Liver (tissue), 10 donors: ENCODE measurements at places on chromosomes 2 and 18. TPM values are rescaled to one million over a fixed set of nuclear protein-coding genes. Genes with fewer than 3 reads are reported as not detected.
A peak's percentile ranks its signal among the peaks of the same experiment; 100 is the strongest.

DNA sequence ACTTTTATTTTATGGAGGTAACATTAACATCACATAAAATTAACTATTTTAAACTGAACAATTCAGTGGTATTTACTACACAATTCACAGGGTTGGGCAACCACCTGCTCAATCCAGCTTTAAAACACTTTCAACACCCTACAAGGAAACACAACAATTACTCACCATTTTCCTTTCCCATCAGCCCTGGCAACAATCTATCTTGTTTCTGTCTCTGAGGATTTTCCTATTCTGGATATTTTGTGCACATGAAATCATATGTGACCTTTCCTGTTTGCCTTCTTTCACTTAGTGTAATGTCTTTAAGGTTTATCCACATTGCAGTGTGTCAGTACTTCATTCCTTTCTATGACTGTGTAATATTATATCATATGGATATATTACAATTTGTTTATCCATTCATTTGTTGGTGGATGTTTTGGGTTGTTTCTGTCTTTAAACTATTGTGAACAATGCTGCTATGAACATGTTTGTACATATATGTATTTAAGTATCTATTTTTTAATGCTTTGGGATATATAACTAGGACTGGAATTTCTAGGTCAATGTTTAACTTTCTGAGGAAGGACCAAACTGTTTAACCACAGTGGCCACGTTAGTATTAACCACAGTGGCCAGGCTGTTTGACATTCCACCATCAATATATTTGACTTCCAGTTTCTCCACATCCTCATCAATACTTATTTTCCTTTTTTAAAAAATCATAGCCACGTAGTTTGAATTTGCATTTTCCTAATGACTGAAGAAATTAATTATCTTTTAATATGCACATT lies 72.4 kb upstream of the KIF5C start:
- H3K4me3 ChIP-seq: no peak overlapping the region
- H3K4me1 ChIP-seq: no peaks in the 10 kb centered on the region
- no peak for DNase-seq
- H3K27ac ChIP-seq: no peak overlapping the region
- no peaks in the 10 kb centered on the region for H3K36me3 ChIP-seq

DNA sequence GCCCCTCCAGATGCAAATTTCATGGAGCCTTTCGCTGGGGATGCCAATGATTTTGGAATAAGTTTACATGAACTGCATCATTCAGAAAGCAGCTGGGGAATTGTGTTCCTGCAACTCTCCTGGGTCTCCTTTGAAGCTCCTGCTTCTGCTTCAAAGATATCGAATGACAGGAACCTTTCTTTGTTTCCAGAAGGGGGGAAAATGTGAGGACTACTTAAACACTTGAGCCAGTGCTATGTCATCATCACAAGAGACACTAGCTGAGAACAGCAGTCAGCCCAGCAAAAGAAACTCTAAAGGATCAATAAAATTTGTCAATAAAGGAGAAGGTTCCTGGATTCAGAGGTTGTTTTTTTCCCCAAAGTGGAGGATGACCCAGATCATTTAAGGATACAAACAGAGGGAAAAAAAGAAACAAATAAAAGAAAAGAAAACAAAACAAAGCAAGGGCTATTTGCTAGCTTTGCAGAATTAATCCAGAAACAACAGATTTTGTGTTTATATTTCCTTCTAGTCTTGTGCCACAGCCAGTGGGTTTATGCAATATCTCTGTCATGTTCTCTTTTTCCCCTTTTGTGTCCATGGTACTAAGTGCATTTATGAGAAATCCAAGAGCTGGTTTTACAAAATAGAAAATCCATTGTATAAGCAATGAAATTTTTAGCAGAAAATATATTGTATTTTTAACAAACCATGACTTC lies 463.7 kb downstream of the CDH2 start:
- H3K27ac ChIP-seq: no peak overlapping the region
- no peaks in the 10 kb centered on the region for H3K27me3 ChIP-seq
- DNase-seq: no peak
- no peak overlapping the region for H3K4me3 ChIP-seq
- H3K4me1 ChIP-seq: peaks cover 12% of the 10 kb centered on the region

- H3K27me3 ChIP-seq: no peaks in the 10 kb centered on the region
- H3K4me3 ChIP-seq: no peak overlapping the region
- no peaks in the 10 kb centered on the region for H3K4me1 ChIP-seq
These were observed 106.8 kb upstream of the SIX3 start for GRCh38 chr2:44834656-44835055.

- H3K36me3 ChIP-seq: no peaks in the 10 kb centered on the region
- H3K27me3 ChIP-seq: no peaks in the 10 kb centered on the region
- DNase-seq: no peak
- H3K4me3 ChIP-seq: no peak overlapping the region
These were observed 18.1 kb downstream of the LCLAT1 start for GRCh38 chr2:30465171-30465545.

- no peaks in the 10 kb centered on the region for H3K36me3 ChIP-seq
- H3K27ac ChIP-seq: no peak overlapping the region
- no peak for DNase-seq
- H3K4me3 ChIP-seq: no peak overlapping the region
- H3K27me3 ChIP-seq: no peaks in the 10 kb centered on the region
These were observed 6.5 kb downstream of the NCAPH start for GRCh38 chr2:96342085-96342484.

DNA sequence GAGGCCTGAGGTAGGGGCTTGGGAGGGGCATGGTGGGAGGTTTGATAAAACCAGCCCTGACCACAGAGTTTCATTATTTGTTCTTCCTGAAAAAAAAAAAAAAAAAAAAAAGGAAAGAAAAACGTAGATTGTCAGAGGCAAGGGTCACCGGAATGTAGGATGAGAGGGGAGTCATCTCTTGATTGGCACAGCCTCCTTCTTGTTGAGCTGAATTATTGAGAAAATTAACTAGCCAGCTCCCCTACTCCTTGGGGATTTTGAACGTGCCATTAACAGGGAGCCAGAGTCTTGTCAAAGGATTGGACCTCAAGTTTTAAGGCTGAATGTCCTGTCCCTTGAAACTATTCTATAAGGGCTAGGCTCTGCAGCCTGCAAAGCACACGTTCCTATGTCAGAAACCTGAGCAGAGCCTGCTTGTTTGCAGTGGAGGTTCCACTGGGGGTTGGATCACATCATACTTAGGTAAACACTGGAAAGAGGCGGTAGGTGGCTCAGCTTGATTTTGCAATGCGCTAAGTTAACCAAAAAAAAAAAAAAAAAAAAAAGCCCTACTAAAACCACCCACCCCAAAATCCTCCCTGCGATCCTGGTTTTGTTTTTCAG lies 2.3 kb downstream of the INHBB start:
- peaks cover 44% of the 10 kb centered on the region for H3K4me1 ChIP-seq
- peak overlapping the region; percentile 69 for H3K27ac ChIP-seq
- peaks cover 3% of the 10 kb centered on the region for H3K36me3 ChIP-seq
- H3K4me3 ChIP-seq: no peak overlapping the region

- H3K27me3 ChIP-seq: no peaks in the 10 kb centered on the region
- no peaks in the 10 kb centered on the region for H3K36me3 ChIP-seq
- no peaks in the 10 kb centered on the region for H3K4me1 ChIP-seq
These were observed 34.9 kb downstream of the LRRTM4 start for GRCh38 chr2:77487074-77487803.

- H3K4me1 ChIP-seq: no peaks in the 10 kb centered on the region
- no peak overlapping the region for H3K27ac ChIP-seq
- H3K27me3 ChIP-seq: no peaks in the 10 kb centered on the region
- H3K4me3 ChIP-seq: no peak overlapping the region
These were observed 69.7 kb downstream of the LYPD6 start for GRCh38 chr2:149399934-149400615.

GRCh38 chr2:191857259-191857805 lies 10.4 kb upstream of the CAVIN2 start:
- no peak for DNase-seq
- no peaks in the 10 kb centered on the region for H3K4me1 ChIP-seq
- no peak overlapping the region for H3K4me3 ChIP-seq
- no peaks in the 10 kb centered on the region for H3K27me3 ChIP-seq
- no peaks in the 10 kb centered on the region for H3K36me3 ChIP-seq

DNA sequence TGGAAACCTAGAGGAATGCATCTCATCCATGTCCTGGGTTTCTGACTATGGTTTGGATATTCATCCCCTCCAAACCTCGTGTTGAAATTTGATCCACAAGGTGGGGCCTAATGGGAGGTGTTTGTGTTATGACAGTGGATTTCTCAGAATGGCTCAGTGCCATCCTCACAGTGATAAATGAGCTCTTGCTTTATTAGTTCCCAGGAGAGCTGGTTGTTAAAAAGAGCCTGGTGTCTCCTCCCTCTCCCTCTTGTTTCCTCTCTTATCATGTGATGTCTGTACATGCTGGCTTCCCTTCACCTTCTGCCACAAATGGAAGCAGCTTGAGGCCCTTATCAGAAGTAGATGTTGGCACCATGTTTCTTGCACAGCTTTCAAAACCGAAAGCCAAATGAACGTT lies 424.3 kb downstream of the DCC start:
- H3K27me3 ChIP-seq: no peaks in the 10 kb centered on the region
- no peak overlapping the region for H3K27ac ChIP-seq
- DNase-seq: no peak
- H3K4me1 ChIP-seq: no peaks in the 10 kb centered on the region
- no peak overlapping the region for H3K4me3 ChIP-seq

CXCR4 gene
- 9.0 TPM for total RNA-seq

- H3K36me3 ChIP-seq: no peaks in the 10 kb centered on the region
- no peak overlapping the region for H3K4me3 ChIP-seq
- DNase-seq: no peak
- no peak overlapping the region for H3K27ac ChIP-seq
- H3K4me1 ChIP-seq: peaks cover 10% of the 10 kb centered on the region
These were observed 155.9 kb downstream of the ESCO1 start for GRCh38 chr18:21444465-21445212.

DNA sequence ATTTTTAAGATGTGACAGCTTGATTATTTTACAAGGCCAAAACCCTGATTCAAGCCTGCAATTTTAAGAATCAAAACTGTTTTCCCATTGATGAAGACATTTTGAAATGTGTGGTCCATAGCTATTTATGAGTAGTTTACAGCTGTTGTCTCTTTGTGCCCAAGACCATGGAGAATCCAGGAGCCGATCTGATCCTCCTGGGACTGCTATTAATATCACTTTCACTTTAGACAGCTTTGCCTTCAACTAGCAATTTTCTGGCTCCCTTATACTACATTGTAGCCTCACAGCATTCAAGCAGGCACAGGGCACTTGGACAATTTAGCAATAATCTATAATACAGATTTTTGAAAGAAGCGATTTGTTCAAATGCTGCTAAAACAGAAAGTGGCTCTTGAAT lies 172.9 kb downstream of the SLC8A1 start:
- no peak for DNase-seq
- no peaks in the 10 kb centered on the region for H3K27me3 ChIP-seq
- no peaks in the 10 kb centered on the region for H3K4me1 ChIP-seq
- H3K4me3 ChIP-seq: no peak overlapping the region
- no peak overlapping the region for H3K27ac ChIP-seq

GRCh38 chr2:187642498-187642897 lies 88.3 kb upstream of the TFPI start:
- DNase-seq: no peak
- H3K4me1 ChIP-seq: no peaks in the 10 kb centered on the region
- no peaks in the 10 kb centered on the region for H3K36me3 ChIP-seq
- H3K27ac ChIP-seq: no peak overlapping the region

DNA sequence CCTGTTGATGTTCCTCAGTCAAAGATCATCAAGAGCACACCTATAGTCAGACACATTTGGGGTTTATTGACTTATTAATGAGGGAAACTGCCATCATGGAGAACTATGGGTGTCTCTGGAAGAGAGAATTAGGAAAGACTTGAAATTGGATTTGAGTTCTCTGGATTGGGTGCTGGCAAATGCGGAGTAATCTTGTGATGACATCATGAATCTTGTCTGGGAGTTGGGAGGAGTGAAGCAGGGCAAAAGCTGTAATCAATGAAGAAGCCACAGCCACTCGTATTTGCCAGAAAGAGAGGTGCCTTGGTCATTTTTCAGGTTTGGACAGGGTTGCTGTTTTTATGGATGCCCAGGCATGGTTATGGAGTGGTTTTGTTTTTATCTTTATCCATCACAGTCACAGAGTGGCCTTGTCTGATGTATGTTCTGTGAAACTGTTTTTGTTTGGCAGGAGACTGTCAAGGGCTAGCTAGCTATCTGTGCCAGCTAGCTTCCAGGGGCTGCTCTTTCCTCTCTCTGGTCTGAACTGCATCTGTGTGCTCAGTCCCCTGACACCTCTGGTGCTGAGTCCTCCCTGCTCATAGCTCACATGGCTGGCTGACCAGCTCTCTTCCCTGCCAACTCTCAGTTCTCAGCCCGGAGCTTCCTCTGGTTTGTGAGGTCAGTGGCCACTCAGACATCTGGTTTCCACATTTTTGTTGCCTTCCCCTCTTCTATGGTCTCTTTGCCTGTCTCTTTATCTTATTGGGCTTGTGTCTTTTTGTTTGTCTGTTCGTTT lies 193.4 kb upstream of the RMP24 start:
- no peak for DNase-seq
- no peaks in the 10 kb centered on the region for H3K4me1 ChIP-seq
- H3K27ac ChIP-seq: no peak overlapping the region
- H3K36me3 ChIP-seq: no peaks in the 10 kb centered on the region
- H3K4me3 ChIP-seq: no peak overlapping the region

- H3K4me1 ChIP-seq: no peaks in the 10 kb centered on the region
- H3K4me3 ChIP-seq: no peak overlapping the region
- H3K27ac ChIP-seq: no peak overlapping the region
- no peaks in the 10 kb centered on the region for H3K27me3 ChIP-seq
- H3K36me3 ChIP-seq: no peaks in the 10 kb centered on the region
These were observed 21.4 kb downstream of the POLE4 start for GRCh38 chr2:74979844-74980243.

TMEM198 gene
- total RNA-seq: 1.8 TPM

ETAA1 gene
- 6.4 TPM for total RNA-seq

- H3K36me3 ChIP-seq: no peaks in the 10 kb centered on the region
- H3K27me3 ChIP-seq: no peaks in the 10 kb centered on the region
- no peak for DNase-seq
- H3K27ac ChIP-seq: no peak overlapping the region
These were observed 424.8 kb upstream of the ZEB2 start for GRCh38 chr2:144944546-144945220.

ANKRD23 gene
- total RNA-seq: 1.4 TPM

GRCh38 chr18:33839452-33840211 lies 261.6 kb downstream of the ASXL3 start:
- no peaks in the 10 kb centered on the region for H3K27me3 ChIP-seq
- peak overlapping the region; percentile 57 for H3K4me3 ChIP-seq
- no peak for DNase-seq
- no peaks in the 10 kb centered on the region for H3K36me3 ChIP-seq
- H3K27ac ChIP-seq: no peak overlapping the region

DNA sequence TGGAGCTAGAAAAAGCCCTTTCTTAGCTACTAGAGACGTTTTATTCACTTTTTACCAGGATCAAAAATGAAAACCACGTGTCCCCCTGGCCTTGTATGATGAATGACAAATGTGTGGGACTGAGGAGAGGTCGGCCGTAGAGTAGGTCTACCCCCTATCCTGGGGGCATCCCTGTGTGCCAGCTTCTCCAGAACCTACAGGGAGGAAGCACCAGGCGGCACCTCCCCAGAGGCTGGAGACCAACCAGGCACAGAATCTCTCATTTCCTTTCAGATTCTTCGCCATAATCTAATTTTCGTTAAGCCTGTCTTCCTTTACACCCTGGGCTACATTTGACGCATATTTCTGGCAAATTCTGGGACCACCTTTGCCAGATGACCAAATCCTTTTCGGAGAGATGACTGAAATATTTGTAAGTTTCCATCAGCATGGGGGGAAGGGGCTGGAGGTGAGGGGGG lies 15.9 kb downstream of the TWIST2 start:
- no peaks in the 10 kb centered on the region for H3K27me3 ChIP-seq
- H3K4me3 ChIP-seq: no peak overlapping the region
- peak overlapping the region; percentile 25 for H3K27ac ChIP-seq
- no peaks in the 10 kb centered on the region for H3K4me1 ChIP-seq

THAP4 gene
- total RNA-seq: 16.8 TPM

- no peaks in the 10 kb centered on the region for H3K4me1 ChIP-seq
- no peak overlapping the region for H3K27ac ChIP-seq
- no peak for DNase-seq
- no peak overlapping the region for H3K4me3 ChIP-seq
- no peaks in the 10 kb centered on the region for H3K36me3 ChIP-seq
These were observed 410.6 kb downstream of the ZNF521 start for GRCh38 chr18:24941174-24941951.
